ENCODE measurements at places on chromosomes 4 and X.

DNA sequence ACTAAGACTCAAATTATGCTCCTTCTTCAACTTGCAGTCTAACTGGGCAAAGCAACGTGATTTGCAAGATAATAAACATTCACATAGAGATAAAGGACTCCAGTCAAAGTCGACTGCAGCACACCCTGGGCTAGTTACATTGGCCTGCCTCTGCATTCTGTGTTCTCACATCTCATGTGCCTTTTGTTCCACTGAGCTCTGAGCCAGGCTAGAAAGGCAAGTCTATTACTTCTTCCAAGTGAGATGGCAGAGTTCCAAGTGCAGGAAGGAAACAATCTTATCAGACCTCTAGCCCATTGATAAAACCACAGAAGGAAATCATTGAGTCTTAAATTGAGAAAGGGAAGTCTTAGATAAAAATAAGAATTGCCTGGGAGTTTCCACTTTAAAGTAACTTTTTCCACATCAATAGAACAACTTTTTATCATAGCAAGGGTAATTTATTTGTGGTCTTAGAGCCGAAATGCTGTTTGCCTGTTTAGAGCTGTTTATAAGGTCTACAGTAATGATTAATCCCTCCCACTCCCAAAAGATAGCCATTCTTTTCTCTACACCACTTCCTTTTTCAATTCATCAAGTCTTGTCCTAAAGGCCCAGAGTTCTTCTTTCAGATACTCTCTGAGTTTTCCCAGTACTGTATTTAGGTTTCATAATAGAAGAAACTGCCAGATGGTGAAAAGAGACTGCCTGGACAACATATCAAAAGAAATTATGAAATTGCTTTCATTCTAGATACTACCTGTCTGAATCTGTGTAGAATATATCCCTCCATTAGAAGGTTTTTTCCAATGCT is 200.2 kb downstream of the GUCY2F start:
- no peak for DNase-seq

DNA sequence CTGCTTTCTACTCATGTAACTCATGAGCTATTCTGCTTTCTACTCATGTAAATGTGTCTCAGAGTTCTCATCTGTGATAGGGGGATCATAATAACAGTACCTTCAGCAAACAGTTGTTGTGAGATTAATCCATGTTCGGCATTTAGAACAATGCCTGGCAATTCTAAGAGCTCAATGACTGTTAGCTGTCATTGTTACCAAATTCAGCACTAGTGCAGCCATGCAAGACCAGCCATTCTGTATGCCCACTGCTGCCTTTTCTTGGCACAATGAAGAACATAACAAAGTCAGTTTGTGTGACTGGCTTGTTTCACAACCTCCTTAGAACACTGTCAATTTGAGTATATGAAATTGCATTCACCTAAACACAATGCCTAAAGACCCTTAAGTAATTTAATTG is 163.2 kb downstream of the ANK2 start:
- no peak for DNase-seq

GRCh38 chr4:88938138-88938537 is 118.8 kb downstream of the FAM13A start:
- no peak for DNase-seq

DNA sequence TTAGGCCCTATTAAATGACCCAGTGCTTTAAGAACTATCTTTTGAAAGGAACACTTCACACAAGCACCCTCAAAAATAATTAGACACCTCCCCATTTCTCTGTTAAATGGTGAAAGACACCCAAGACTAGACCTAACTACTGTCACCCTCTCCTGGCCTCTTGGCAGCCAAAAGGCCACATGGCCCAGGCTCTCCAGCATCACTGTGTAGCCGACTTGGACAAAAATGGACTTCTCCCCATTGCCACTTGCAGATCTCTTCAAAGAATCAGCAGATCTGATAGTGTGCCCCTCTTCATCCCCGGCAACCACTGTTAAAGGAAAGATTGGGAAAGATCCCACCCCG is 2.0 kb downstream of the MID1IP1 start:
- DNase-seq: no peak

GRCh38 chr4:57426779-57427395 is 316.7 kb upstream of the IGFBP7 start:
- DNase-seq: no peak

GRCh38 chr4:17055788-17056187 is 157.3 kb upstream of the LDB2 start:
- DNase-seq: no peak

DNA sequence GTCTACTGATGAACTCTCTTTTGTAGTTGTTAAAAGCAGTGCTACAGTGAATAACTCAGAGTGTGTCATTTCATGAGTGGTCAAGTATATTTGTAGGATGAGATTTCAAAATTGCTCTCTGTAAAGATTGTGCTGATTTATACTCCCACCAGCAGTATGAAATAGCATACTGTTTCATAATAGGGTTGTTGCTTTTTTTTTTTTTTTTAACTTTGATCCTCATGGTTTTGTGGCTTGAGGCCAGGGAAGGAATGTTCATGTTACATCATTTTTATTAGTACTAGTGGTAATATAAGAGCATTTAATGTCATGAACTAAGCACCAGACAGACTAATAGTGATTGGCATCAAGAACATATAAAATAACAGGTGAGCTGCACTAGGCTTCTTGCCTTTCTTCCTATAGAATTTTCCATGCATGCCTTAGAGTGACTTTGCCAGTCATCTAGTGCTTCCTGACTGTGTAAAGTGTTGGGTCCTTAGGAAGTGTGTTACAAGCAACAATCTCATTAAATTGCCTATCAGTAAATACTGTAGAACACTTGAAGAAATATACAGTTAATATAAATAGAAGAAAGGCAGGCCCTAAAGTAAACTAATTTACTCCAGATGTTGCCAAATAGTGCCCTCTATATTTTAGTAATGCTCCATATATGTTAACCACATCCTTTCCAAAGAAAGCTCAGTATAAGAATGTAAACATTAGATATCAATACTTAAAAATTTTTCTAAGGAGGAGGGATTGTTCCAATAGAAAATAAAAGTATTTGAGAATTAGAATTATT is 38.6 kb upstream of the MSMO1 start:
- DNase-seq: no peak

- no peak for DNase-seq
Observed at GRCh38 chrX:109696146-109696740, 36.8 kb downstream of the ACSL4 start.

DNA sequence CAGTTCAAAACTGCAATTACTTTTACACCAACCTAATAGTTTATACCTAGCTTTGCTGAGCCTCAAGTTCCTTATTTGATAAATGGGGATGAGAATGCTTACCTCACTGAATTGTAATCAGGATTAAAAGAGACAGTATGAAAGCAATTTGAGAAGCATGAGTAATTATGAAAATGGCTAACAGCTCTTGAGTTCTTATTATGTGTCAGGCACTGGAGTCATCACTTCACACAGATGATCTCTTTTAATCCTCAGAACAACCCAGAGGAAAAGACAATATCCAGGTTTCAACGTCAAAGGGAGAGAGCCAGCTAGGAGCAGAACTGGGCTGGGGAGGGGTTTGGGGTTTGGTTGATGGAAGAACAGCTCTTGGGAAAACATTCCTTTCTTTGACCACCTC is 221.0 kb upstream of the NWD2 start:
- no peak for DNase-seq

GRCh38 chr4:106893395-106893881 is 142.7 kb downstream of the DKK2 start:
- no peak for DNase-seq

DNA sequence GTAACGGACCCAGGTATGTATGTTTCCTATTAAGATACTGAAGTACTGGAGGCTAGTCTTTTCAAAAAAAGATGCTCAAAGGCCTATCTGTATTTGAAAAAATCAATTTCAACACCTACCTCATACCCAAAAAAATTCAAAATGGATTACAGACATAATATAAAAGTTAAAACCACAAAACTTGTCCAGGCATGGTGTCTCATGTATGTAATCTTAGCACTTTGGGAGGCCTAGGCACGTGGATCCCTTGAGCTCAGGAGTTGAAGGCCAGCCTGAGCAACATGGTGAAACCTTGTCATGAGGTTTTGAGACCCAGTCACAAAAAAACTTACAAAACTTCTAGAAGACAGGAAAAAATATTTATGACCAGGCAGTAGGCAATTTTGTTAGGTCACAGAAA is 16.7 kb downstream of the RBMX start:
- DNase-seq: no peak

DNA sequence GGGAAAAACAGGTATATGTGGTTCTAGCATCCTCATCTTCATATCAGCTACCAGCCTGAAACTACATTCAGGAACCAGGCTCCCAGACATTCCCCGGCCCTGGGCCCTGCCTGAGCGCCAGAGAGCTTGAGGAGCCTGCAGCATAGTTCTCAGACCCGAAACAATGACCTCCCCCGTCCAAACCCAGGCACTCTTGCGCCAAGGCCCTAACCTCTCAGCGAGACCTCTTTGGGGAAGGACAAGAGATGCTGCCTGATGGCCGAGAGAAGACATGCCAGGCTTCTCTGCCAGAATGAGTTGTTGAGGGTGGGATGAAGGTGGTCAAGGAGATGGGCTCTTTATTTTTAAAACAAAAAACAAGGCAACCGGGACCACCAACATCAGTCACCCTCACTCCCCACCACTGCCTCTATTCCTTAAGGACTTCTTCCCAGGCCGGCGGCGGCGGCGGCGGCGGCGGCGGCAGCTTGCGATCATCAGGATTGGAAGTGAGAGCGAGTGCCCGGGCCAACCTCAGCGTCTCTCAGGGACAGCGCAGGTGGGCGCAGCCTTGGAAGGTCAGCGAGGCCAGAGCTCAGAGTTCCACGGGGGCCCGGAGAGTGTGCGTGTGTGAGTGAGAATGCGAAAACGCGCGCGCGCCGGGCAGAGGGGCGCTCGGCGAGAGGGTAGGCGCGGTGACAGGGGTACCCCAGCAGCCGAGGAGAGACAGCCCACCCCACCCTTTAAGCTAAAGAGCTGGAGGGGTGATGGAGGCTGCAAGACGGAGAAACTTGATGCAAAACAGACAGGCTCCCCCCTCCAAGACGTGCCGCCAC is 601 bp downstream of the INPP4B start:
- no peak for DNase-seq

DNA sequence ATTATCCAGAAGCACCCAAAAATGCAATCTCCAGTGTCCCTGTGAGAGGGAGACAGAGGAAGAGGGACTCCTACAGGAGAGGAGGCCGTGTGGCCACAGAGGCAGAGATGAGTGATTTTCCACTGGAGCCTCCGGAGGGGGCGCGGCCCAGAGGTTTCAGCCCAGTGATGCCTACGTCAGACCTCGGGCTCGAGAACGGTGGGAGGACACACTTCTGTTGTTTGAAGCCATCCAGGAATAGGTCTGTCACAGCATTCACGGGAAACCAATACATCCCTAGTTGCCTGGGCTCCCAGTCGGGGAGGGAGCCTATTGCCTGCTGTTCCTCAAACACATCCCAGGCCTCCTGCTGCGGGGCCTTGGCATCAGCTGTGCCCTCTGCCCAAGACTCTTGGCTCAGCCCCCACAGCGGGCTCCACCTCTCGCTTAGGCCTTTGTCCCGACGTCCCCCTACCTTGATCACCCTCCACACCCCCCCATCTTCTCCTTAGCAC is 39.2 kb upstream of the HMX1 start:
- DNase-seq: no peak

- DNase-seq: peak; percentile 60
Observed at GRCh38 chr4:26325191-26325590, 4.4 kb downstream of the RBPJ start.

DNA sequence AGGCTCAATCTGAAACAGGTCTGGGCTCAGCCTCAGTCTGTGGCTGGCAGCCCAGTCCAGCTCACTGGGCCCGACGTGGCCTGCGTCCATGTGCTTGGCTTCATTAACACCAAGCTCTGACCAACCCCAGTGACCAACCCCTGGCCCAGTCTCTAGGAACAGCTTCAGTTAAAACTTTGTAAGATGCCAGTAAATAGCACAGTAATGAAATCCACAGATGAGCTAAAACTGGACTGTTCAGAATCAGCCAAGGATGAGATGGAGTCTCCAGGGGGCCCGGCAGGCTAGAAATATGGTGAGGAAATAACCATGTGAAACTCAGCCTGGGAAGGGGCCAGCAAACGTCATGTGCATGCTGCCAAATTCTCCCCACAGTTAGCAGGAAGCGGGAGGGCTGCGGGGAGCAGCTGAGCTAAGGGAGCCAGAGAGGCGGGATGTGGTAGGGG is 37.1 kb upstream of the XPNPEP2 start:
- DNase-seq: no peak

GRCh38 chrX:12758291-12758690 is 32.9 kb upstream of the PRPS2 start:
- no peak for DNase-seq

DNA sequence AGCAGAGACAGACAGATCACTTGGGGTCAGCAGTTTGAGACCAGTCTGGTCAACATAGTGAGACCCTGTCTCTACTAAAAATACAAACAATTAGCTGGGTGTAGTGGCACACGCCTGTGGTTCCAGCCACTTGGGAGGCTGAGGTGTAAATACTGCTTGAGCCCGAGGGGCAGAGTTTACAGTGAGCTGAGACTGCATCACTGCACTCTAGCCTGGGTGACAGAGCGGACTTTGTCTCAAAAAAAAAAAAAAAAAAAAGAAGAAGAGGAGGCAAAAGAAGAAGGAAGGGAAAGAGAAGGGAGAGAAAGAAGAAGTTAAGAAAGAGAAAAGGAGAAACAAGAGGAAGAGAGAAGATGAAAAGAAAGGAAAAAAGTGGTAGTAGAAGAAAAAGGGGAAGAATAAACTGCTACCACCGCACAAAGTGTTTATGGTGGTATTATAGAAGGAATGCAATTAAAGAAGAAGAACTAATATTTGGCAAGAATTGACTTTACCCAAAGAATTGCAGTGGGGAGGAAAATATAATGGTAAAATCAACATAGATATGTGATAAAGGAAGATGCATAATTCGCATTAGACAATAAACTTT is 19.6 kb upstream of the NSUN7 start:
- no peak for DNase-seq

DNA sequence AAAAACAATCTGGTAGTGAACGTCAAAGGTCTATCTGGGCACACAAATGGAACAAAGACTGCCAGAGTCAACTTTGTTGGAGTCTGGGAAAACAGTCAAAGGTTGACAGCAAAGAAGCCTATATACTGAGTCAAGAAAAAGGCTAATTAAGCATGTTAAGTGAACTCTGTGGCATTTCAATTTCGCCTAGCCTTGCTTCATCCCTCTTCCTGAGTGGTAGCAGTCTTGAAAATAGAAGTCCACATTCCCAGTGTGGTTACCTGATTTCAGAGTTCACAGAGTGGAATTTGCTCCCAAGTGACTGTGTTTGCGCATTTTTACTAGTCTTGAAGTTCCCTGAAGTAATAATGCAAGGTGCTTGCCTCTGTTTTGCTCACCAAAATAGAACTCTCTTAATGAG is 760.0 kb downstream of the FSTL5 start:
- DNase-seq: no peak

All from CD4-positive, alpha-beta T cell treated with Interleukin-6 at 100 ng/mL for 8 hours (primary cell).